ENCODE measurements at places on chromosomes 13 and 19.

DNA sequence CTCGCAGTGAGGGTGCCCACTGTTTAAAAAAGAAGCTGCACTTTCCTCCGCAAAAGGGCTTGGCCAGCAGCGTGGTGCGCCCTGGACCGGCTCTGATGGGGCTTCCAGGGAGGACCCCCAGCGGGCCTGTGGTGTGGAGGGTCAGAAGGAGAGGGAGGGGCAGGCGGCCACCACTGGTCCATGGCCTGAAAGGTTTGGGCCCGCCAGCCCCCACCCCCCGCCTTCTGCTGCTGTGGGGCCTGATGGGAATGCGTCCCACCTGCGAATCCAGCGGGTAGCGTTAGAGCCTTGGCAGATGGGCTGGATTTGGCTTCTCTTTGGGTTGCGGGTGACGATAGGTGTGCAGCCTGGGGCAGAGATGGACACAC lies 34.7 kb downstream of the TMEM255B start:
- no peak for DNase-seq

DNA sequence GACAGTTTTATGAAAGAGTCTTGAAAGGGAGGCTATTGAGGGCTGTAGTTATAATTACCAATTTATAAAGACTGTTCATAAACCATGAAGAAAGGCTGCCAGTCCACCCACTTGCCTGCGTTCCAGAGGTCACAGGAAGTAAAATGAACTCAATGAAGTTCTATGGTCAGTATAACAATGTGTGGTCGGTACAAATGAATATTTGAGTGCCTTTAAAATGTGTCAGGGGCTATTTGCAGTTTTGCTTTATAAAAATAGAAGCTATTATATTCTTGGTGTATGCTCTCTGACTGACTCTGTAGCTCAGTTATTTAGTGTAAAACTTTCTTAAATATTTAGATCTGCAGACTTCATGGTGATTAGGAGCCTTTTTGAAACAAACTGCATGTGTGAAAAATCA lies 47.0 kb downstream of the ESD start:
- DNase-seq, result no peak

DNA sequence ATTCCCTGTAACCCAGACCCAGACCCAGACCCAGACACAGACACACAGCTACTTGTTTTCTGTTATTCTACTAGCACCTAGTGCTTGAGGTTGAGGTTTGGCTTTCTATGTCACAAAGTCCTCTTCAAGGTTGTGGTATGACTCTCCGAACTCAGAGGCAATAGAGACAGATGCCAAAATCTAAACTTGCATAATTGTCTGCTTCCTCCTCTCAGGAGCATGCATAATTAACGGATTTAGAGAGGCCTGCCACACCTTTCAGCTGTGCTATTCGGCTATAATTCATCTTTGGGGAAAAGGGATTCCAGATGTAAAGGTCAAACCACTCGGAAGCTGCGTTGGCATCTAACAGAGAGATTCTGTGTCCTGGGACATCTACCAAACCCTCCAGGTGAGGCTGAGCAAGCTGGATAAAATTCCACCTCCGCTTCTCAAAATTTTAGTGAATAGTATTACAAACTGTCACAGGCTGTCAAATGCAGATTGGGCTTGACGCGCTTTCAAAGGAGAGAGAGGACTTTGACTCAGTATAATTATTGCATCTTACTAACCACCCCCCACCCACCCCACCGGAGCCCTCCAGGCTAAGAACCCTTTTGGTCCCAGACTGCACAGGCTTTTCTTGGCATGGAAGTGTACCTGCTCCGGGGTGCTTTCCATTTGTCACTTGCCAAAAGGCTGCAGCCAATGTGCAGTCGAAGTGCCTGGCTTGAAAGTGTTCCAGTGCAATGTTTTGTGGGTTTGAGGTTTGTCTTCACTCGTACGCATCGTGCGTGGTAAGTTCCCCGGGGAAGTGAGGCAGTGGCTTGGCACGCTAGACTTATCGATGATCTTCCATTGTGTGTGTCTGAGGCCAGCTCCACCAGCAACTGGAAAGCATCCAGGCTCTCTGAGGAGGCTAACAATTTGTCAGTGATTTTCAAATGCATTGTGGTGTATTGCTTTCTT lies 194.1 kb downstream of the TDRD3 start:
- DNase-seq, result no peak

DNA sequence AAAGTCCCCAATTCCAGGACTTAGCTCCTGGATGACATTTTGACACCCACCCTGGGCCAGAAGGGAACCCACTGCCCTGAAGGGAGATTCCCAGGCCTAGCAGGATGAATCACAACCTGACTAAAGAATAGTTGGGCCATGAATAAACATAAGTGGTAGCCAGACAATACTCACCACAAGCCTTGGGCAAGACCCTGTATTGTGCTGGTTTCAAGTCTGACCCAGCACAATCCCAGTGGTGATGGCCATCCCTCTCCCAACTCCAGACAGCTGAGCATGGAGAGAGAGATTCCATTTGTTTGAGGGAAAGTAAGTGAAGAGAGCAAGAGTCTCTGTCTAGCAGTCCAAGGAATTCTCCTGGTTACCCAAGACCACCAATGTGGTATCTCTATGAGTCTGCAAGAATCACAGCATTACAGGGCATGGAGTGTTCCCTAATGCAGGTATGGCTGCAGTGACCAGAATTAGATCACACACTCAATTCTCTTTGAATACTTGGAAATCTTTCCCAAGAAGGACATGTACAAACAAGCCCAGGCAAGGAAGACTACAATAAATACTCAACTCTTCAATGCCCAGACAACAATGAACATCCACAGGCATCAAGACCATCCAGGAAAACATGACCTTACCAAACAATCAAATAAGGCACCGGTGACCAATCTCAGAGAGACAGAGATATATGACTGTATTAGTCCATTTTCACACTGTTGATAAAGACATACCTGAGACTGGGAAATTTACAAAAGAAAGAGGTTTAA lies 158.0 kb downstream of the VWA8 start:
- DNase-seq, result no peak

- DNase-seq, result no peak
Observed at GRCh38 chr13:44785401-44785800, 203.9 kb downstream of the NUFIP1 start.
